ENCODE measurements at places on chromosomes 7 and 10.
A peak's percentile ranks its signal among the peaks of the same experiment; 100 is the strongest.

DNA sequence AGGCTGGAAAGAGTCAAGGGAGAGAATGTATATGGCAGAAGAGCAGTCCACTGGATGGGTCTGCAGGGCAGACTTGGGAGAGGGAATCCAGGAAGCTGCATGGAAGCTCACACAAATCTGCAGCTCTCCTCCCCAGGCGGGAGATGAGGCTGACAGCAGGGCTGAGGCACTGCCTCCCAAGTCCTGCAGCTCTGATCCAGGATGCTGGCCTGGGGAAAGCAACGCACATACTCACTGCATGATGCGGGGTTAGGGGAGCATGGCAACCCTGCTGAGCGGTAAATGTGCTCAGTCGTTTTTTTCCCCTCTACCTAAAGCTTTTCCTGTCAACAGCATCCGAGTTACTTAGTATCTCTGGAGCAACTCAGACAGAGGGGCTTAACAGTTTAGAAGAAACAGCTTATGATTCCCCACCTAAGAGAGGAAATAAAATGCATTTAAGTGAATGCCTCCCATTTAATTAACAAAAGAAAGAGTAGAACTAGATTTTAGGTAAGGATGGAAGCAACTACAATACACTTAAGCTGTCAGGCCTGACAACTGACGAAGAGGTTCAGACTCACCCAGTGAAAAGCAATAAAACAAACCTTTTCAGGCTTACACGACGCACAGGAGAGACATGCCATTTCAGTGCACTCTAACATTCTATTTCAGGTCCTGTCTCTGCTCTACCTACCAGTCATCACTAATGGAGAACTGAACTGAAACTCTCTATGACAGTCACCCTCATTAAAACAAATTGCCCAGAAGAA lies 37.0 kb downstream of the CHCHD3 start:
- no peak for DNase-seq

GRCh38 chr10:75506930-75507329 lies 75.5 kb downstream of the LRMDA start:
- DNase-seq: peak; percentile 60

GRCh38 chr7:151137791-151138152 lies 29.7 kb downstream of the GBX1 start:
- no peak for DNase-seq

GRCh38 chr10:59900048-59900727 lies 6.2 kb downstream of the CCDC6 start:
- no peak for DNase-seq

- no peak for DNase-seq
Observed at GRCh38 chr7:150947241-150947745, 30.8 kb downstream of the KCNH2 start.

DNA sequence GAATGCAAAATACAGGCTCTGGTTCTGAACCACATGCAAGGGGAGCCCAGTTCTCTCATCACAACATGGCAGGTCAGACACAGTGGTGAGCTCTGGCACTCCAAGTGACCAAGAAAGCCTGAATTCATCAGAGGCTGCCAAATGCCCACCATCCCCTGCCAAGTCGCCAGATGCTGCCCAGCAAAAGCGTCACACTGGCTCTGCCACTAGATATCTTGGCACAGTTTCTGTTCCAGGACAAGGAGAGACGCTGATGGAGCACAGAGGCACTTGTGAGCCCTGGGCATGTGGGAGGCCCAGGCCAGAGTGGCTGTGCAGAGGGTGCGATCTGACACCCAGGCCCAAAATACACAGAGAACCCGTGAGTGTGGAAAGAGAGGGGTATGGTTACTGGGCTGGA lies 57.8 kb downstream of the GAD2 start:
- no peak for DNase-seq

- no peak for DNase-seq
Observed at GRCh38 chr10:7444551-7445121, 33.8 kb upstream of the SFMBT2 start.

GRCh38 chr10:76436401-76436811 lies 1005.0 kb downstream of the LRMDA start:
- no peak for DNase-seq

GRCh38 chr7:28955718-28956607 lies 2.2 kb downstream of the TRIL start:
- DNase-seq: peak; percentile 76

DNA sequence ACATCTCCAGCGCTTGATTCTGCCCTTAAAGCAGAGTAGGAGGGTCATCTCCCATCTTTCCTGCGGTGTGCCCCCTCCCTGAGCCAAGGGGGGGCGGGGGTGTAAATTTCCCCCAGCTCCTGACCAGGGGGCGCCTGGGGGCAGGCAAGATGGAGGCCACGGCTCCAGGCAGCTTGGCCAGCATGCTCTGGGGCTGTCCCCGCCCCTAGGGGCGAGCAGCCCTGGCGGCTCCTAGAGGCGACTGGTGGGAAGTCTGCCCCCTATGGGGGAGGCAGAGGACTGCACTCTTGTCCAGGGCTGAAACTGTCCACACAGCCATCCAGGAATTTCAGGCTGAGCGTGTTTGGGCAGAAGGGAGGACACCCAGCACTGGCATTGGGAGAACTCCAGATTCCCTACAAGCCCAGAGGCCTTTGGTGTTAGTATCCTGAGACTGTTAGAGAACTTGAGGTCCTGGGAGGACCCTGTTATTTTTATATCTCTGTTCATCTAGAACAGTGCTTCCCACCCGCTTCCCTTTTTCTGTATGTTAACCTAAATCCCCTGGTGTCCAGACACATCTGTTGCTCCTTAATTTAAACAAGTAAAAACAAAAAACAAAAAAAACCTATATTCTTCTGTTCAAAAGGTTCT lies 4.6 kb downstream of the STRA8 start:
- no peak for DNase-seq

DNA sequence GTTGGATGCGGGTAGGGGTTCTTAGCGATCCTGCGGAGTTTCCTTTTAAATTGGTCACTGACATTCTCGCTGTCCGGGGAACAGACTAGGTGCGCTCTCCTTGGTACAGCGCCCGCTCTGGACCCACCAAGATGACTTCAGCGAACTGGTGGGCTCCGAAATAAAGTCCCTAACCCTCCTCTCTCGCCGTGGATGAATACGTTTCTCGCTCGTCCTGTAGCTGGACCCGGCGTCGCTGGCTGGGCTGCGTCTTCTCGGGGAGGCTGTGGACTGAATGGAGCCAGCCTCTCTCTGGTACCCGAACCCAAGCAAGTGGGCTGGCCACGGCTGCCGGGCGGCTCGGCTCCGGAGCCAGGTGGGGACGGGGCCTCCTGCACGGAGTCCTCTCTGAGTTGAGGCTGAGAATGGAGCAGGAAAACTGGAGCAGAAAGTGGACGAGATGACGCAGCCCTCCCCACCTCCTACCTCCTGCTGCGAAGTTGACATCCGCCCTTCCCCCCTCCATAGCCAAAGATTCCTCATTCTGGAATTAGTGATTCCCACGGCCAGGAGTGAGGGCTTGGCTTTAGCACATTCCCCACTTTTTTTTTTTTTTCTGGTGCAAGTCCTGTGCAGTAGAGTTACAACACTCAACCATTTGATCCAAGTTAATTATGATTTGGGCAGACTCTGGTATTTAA lies 1.5 kb downstream of the UNC5B start:
- peak; percentile 51 for DNase-seq

GRCh38 chr10:72297281-72297804 lies 23.6 kb downstream of the DDIT4 start:
- DNase-seq: peak; percentile 30

- DNase-seq: no peak
Observed at GRCh38 chr7:110573862-110574528, 516.9 kb upstream of the LRRN3 start.

- DNase-seq: no peak
Observed at GRCh38 chr7:91165846-91166230, 98.4 kb upstream of the FZD1 start.

DNA sequence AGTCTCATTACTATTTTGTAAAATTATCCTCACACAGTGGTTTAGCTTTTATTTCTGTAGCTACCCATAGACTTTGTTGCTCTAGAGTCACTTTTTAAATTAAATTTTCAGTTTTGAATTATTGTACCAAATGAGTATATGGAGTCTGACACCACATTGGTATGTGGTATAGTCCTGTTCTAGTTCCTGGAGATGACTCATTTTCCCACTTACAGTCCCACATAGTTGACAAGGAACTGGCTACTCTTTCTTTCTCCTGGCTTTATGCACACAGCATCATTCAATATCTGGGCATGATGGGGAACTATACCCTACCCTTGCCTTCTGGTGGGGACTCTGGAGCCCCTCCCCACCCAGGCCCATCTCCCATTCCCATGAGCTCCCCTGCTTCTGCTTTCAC lies 92.6 kb upstream of the RAB11FIP2 start:
- DNase-seq: no peak

- DNase-seq: no peak
Observed at GRCh38 chr7:81719865-81720264, 50.0 kb downstream of the HGF start.

GRCh38 chr10:45265996-45266395 lies 49.4 kb downstream of the OR13A1 start:
- no peak for DNase-seq

DNA sequence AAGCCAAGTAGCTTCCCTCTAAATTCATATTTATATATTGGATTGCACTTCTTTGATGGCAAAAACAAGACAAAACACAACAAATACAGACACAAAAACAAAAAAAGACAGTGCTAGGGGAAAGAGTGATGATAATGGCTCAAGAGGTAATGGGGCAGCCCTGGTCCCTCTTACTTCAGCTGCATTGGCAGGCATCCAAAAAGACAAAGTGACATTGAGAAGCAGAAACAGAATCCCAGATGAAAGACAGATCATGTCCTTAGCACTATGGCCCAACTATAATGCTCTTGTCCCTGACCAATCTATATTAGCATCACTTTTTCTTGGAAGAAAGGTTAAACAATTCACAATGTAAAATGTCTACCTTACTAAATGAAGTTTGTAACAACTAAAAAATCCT lies 76.2 kb downstream of the GPR85 start:
- DNase-seq: no peak

DNA sequence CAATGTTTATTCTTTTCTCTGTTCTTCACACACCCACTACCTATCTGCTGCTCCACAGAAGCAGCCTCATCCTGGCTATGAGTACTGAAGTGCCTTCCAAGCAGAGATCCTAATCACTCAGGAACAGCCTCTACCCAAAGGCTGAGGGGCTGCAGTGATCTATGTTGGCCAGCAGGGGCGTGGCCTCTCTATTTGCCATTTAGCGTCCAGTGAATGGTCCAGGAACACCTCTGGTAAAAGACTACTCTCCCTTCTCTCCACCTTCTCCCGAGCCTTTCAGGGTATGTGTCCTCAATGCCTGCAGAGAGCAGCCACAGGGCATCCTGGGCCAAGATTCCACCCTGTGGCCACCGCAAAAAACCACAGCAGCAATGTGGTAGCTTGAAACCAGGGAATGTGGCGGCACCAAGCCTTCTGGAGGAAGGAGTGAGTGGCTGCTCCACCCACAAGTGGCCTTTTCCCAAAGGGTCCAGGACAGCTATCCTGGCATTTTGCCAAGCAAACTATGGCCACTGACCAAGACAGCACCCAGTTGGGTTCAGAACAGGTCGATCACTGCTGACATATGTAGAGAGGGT lies 70.9 kb downstream of the SYPL1 start:
- peak; percentile 54 for DNase-seq

DNA sequence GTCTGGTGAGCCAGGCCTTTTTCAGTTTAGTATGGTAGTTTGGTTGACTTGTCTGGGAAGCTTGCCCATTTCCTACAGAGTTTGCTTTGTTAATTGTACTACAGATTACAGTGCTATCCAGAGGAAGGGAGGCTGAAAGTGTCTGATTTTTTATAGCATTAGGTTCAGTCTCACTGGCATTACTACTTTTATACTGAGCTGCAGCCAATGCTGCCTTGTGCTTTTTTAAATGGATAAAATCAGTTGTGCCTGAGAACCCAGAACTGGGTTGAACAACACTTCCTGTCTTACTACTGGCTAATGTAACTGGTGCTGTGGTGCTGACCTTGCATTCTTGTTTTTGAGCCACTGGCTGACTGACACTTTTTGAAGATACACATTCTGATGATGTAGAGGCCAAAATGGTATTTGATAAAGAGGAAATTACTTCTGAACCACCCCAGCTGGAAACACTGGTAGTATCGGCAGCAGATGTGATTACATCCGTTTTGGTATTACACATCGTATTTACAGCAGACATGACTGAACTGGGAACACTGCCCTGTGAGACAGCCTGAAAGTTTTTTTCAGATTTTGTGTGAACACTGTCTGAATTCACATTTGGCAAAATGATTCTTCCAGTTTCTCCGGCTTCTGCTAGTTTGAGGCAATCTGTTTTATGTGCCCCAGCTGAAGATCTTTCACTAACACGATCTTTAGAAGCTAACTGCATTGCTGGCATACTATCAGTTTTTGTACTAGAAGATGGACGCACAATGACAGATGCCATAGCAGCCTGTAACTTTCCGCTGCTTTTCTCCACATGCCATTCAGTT lies 74.1 kb downstream of the NRBF2 start:
- no peak for DNase-seq

DNA sequence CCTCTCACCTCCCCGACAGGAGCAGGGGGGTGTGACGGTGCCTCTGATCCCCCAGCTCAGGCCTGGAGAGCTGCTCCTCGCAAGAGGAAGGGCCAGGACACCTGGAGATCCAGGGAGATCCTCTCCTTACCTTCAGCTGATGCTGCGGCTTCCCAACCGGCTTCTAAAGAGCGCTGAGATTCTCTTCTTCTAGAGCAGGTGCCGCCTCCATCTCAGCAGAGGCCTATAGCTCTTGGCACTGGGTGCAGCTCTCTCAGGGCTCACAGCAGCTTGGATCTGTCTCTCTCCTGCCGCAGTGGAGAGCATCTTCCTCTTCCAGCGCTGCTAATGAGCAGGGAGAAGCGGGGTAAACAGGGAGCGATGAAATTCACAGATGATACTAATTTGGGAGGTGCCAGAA lies 189.6 kb upstream of the PLXNA4 start:
- no peak for DNase-seq

DNA sequence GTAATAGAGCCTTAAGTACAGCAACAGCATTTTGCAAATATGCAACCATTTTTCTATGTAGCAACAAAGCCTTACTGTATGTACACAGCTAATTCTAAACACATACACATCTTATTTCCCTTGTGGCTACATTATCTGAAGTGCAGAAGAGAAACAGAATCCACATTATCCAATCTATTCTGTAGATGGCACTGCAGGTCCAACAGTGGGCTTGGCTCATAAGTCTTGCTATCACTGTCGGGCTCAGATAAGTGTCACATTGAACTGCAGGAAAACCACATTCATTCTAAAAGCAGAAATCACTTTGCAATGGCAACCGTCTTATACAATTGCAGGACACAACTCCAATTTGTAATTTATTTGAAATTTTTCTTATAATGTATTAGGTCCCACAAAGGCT lies 109.8 kb upstream of the NOBOX start:
- DNase-seq: peak; percentile 1

- no peak for DNase-seq
Observed at GRCh38 chr7:108091461-108091831, 38.7 kb downstream of the LAMB4 start.

GRCh38 chr10:65213170-65213569 lies 1692.0 kb downstream of the REEP3 start:
- no peak for DNase-seq

All from NCI-H146 (cell line).